Activated CD8-positive, alpha-beta memory T cell treated with anti-CD3 and anti-CD28 coated beads for 1 hour (primary cell): ENCODE measurements at places on chromosomes 13 and 19.

DNA sequence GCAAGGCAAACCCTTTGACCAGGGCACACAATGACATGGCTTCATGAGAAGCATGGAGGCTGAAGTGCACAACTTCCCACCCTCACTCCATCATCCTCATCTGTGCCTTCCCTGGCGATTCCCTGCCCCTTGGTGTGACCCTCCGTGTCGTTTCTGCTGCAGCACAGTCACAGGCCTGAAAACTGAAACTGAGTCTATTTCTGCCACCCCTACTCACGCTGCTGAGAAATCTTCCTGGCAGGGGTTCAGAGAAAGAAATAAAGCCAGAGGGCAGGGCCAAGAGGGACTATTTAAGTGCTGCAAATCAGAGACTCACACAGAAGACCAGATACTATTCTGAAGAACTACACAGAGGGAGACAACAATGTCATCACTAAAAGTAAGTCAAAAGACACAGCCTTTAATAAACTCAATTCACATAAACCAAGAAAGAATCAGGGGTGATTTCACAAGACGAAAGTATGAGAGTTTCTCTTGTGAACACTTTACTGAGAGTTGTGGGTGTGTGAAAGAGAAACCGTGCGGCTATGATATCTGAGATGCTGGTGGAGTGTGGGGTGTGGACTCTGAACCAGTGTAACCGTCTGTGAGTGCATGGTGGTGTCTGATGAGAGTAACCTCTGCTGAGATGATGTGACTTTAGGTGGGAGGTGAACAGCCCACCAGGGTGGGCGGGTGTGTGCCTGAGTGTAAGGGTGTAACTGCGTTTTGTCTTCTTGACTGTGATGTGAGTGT, 23.5 kb downstream of the LGALS16 start:
- no peak for DNase-seq

GRCh38 chr13:23434491-23434890, 989 bp upstream of the SACS start:
- no peak for DNase-seq

GRCh38 chr19:28307487-28307886, 905.5 kb downstream of the UQCRFS1 start:
- DNase-seq = no peak

GRCh38 chr13:47594833-47595232, 406.2 kb downstream of the SUCLA2 start:
- no peak for DNase-seq

DNA sequence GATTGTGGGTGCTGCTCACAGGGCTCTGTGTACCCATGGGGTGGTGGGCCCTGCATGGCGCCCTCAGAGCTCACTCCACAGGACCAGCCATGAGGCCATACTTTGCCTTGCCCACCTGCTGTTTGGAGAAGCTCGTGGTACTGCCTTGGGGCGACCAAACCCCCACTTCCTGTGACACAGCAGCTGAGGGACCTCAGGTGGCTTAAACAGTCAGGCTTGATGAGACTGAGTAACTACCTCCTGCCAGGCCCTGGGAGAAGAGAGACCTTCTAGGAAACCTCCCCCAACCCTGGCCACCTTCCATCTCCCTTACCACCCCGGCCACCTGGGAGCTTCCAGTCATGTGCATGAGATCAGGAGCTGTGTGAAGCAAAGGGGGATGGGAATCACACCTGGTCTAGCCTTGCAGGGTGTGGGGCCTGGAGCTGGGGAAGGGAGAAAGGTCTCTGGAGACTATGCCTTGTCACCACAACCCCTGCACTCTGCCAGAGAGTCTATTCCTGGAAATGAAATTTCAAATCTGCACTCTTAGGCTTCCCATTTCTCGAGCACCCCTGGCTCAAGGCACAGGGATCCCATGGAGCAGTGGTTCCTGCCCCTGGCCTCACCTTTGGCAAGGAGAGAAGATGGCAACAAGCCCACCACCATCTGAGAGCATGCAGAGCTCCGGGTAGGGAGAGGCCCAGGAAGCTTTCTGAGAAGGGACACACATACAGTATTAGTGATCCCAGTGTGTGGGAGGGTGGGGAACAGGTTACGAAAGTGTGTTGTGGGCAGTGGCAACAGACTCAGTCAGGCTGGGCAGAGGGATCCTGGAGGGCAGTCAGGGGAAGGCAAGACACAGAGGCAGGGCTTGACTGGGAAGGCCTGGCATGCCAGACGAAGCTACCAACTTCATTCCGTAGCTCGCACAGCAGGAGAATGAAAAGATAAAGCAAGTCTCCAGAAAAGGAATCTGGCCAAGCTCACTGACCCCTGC, 125.0 kb downstream of the URI1 start:
- no peak for DNase-seq

DNA sequence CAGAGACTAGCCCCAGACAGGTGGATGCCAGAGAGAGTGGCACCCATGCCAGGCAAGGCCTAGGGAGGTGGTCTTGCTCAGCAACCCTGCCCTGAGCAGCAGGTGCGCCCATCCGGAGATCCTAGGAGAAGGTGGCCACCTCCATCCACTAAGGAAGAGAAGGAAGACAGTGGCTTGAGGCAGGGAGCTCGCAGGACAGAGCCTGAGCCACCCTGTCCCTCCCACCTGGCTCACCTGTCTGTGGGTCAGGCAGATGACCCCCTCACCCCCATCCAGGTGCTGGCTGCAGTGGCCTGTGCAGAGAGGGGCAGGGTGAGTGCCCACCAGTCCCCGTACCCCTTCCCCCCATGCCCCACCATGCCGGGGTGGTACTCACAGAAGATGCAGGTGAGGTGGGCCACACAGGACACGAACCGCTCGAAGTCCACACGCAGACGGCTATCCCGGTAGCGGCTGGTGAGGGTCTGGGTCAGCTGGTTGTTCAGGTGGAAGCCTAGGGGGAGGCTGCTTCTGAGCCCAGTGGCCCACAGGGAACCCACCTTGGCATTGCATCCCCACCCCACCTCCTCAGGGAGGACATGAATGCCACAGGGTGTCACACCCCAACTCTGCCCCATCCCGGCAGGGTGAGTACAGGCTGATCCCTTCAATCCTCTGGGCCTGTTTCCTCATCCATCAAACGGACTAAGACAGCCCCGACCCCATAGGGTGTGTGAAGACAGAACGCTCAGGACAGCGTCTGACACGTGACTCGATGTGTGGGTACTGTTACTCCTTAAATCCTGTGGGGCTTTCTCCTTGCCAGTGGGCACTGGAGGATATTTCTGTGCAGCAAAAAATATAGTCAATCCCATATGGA, 13.3 kb downstream of the CAPN12 start:
- no peak for DNase-seq

GRCh38 chr19:12202250-12202649, 39.4 kb downstream of the ZNF136 start:
- DNase-seq = peak; percentile 43

DNA sequence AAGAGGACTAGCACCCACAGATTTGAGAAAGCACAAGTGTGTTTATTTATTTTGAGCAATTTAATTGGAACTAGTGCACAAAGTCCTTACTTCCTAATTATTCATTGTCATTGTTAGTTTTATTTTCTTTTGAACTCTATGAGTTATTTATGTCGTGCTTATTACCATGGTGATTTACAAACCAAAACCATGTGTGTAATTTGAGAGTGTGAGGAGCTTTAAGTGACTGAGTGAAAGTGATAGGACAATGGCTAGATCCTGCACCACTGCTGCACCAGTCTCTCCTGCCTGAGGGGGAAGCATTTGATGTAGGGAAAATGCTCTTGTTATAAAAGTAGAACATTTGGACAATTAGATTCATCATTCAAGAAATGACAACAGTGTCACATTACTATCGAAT, 172.3 kb upstream of the KLF12 start:
- DNase-seq = no peak

DNA sequence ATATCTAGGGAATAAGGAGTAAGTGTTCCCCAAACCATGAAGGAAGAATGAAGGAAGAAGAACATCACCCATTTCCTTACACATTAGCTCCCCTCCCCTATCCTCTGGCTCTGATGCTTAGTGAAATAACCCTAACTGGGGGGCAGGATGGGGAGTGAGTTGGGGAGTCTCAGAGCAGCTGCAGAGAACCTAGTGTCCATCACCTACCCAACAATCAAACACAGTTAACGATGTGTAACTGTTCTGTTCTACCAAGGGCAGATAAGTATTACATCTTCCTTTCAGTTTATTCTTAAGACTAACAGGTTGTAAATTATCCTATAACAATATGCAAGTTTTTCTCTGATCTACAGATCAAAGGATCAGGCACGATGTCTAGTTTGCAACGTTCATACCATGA, 12.8 kb downstream of the ELF1 start:
- DNase-seq = no peak

DNA sequence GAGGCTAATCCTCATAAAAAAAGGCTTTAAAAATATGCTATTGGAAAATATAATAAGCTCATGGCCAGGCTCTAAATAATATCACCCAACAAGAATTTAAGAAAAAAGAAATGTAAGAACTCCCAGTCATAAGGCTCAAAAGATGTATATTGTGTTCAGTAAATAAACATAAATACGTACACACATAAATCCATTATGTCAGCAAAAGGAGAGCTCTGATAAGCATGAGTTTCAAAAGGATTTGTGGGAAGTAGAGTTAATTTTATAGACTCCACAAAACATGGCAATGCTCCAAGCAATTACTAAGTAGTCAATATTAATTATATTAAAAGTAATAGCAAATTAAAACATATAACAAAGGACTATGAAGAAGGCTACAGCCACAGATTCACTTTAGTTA, 37.3 kb upstream of the TRPC4 start:
- DNase-seq = no peak

DNA sequence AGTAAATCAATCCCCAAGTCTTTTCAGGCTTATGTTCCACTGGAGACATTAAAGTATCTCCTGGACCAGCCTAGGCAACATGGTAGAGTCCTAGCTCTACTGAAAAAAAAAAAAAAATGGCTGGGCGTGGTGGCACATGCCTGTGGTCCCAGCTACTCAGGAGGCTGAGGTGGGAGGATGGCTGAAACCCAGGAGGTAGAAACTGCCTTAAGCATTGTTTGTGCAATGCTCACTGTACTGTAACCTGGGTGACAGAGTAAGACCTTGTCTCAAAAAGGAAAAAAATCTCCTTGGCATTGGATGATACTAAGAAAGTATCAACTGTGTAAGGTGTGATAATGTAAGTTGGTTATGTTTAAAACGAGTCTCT, 8.8 kb downstream of the KLK8 start:
- no peak for DNase-seq

DNA sequence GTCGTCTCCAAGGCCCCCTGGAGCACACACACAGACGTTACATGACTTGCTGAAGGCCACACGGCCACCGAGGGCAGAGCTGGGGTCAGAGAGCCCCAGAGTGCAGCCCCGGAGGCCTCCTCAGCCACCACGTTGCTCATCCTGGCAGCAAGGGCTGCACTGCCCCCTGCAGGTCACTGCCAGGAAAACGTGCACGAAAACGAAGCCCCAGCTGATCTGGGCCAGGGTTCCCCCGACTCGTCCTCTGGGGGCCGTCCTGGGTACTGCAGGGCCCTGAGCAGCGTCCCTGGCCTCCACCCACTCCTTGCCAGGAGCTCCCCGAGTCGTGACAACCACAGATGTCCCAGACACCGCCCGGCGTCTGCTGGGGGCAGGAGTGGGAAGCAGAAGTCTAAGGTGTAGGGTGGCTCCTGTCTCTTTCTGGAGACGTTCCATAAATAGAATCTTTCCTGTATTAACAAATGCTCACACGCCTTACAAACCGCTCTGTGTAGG, 3.4 kb downstream of the TPGS1 start:
- DNase-seq = peak; percentile 86

GRCh38 chr13:50026788-50027473, 11.7 kb downstream of the KCNRG start:
- DNase-seq = no peak

DNA sequence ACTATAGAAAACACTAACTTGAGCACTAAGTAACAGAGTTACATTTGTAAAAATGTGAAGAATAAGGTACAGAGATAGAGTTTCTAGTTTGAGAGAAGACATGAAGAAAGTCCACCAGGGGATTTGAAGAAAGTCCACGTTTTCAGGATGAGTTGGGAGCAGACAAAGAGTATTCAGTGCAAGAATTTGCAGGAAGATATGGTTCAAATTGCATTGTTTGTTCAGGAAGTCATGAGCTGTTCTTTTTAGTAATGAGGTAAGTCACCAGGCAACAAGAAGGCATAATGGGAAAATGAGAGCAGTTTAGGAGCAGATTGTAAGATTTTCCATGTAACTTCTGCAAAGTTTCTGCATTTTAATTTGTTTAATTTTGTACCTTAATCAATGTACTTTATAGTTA, 618.0 kb downstream of the DACH1 start:
- DNase-seq = no peak

- DNase-seq = no peak
Observed at GRCh38 chr13:48561466-48562235, 28.8 kb upstream of the RCBTB2 start.

DNA sequence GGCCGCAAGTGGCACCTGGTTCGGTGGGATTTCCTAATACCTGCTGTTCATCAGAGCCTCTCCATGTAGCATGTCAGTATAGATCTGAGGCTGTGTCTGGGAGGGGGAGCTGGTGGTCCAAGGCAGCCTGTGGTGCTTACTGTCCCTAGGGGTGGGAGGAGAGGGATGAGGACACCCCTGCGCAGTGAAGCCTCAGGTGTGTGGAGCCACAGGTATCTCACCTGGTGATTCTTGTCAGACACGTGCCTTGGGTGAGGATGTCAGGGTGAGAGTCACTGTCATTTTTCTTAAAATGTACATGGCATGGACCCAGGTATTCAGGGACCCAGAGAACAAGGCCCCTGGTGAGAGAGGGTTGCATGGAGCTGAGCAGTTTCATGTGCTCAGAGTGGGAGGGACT, 11.7 kb downstream of the CEACAM4 start:
- DNase-seq = no peak

DNA sequence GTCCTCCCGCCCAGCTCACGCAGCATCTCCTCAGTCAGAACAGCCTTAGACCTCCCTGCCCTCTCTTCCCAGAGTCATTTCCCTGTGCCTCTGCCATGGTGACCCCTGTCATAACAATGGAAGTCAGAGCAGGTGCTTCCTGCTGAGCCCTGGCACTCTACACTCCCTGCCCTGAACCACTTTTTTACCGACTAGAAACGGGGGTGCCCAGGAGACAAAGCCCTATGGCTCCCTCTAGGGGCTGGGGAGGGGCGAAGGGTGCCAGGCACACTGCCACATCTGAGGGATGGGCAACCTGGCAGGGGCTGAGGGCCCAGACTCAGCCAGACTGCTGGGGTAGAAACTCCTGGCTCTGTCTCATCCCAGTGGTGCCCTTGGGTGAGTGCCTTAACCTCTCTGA, 16.4 kb downstream of the ZNF574 start:
- no peak for DNase-seq

DNA sequence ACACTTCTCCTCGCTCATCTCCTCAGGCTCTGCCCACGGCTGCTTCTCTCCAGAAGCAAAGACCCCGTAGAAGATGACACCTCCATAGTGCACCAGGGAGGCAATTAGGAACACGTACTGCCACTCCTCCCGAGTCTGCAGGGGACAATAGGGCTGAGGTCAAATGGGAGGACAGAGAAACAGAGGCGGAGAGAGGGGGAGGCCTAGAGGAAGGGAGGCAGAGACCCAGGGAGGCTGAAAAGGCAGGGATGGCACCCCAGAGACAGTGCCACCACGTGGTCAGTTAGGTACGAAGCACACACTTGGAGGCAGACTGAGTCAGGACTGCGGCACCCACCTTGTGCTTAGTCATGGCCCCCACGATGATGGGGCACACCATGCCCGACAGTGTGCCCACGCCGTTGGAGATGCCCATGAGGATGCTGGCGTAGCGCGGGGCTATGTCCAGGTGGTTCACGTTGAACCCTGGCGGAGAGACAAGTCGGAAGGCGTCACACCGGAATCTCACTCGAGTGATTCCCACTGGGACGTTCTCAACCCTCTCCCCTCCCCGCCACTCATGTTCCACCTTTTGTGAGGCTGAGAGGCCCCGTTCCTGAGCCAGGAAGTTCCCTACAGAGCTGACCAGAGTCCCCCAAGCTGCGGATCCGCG, 5.6 kb downstream of the GFY start:
- DNase-seq = no peak
